A549 treated with DMSO at 1 μM for 4 hours (cell line): ENCODE measurements at places on chromosomes 2 and 18. TPM values are rescaled to one million over a fixed set of nuclear protein-coding genes. Genes with fewer than 3 reads are reported as not detected.

Gene KATNAL2
- total RNA-seq, result 0.75 to 2.6 TPM (median 1.8 TPM) in 5 replicates

Gene HOXD8
- total RNA-seq, result 4.8 to 5.9 TPM (median 5.5 TPM) in 5 replicates

Gene TMEM169
- 0.40 to 0.91 TPM (median 0.63 TPM) in 5 replicates for total RNA-seq

Gene TYMS
- total RNA-seq, result 164 to 184 TPM (median 178 TPM) in 5 replicates

Gene MRPS9
- total RNA-seq, result 30.8 to 35.3 TPM (median 33.1 TPM) in 5 replicates

Gene ADCYAP1
- not detected in 5 replicates for total RNA-seq

Gene C1GALT1C1L
- 1.7 to 2.3 TPM (median 2.1 TPM) in 5 replicates for total RNA-seq

Gene CD28
- total RNA-seq, result not detected in 5 replicates

Gene EGR4
- total RNA-seq, result 0.11 to 0.32 TPM (median 0.25 TPM) in 5 replicates

Gene IL1R1
- total RNA-seq, result 19.9 to 34.5 TPM (median 28.6 TPM) in 5 replicates

Gene IGFBP5
- total RNA-seq, result 0.15 to 0.25 TPM (median 0.24 TPM) in 5 replicates

Gene SCG2
- total RNA-seq, result 0.94 to 1.5 TPM (median 1.2 TPM) in 5 replicates

Gene LPIN1
- 11.2 to 15.7 TPM (median 14.3 TPM) in 5 replicates for total RNA-seq

Gene SCN3A
- total RNA-seq, result 0.01 to 0.07 TPM in 2 of 5 replicates, not detected in the others

Gene KCMF1
- 87.0 to 101 TPM (median 93.2 TPM) in 5 replicates for total RNA-seq

Gene RAX
- not detected in 5 replicates for total RNA-seq

Gene PLEKHH2
- total RNA-seq, result 0.90 to 1.5 TPM (median 0.94 TPM) in 5 replicates

Gene IL37
- total RNA-seq, result not detected in 5 replicates

Gene GLB1L
- total RNA-seq, result 5.1 to 6.7 TPM (median 6.1 TPM) in 5 replicates

Gene CDC42EP3
- total RNA-seq, result 18.5 to 24.3 TPM (median 21.2 TPM) in 5 replicates

Gene CCDC121
- total RNA-seq, result 2.8 to 4.1 TPM (median 3.6 TPM) in 5 replicates

Gene BCS1L
- 38.3 to 50.3 TPM (median 44.1 TPM) in 5 replicates for total RNA-seq

Gene CNRIP1
- 2.2 to 2.9 TPM (median 2.3 TPM) in 5 replicates for total RNA-seq

Gene HOXD10
- 5.7 to 8.5 TPM (median 7.4 TPM) in 5 replicates for total RNA-seq

Gene CNTNAP5
- total RNA-seq, result not detected in 5 replicates

Gene RAMP1
- not detected in 5 replicates for total RNA-seq

Gene OSBPL6
- 7.3 to 9.1 TPM (median 8.4 TPM) in 5 replicates for total RNA-seq

Gene MAL
- 0.16 to 0.23 TPM in 2 of 5 replicates, not detected in the others for total RNA-seq

Gene WDFY1
- total RNA-seq, result 32.6 to 45.4 TPM (median 40.4 TPM) in 5 replicates

Gene CTNNA2
- 0.17 to 0.52 TPM (median 0.22 TPM) in 5 replicates for total RNA-seq

Gene ABCG8
- not detected in 5 replicates for total RNA-seq

Gene UXS1
- total RNA-seq, result 55.4 to 63.8 TPM (median 58.2 TPM) in 5 replicates

Gene GALR1
- total RNA-seq, result not detected in 5 replicates

Gene TWIST2
- 10.1 to 20.6 TPM (median 18.8 TPM) in 5 replicates for total RNA-seq

Gene ANKRD30B
- not detected in 5 replicates for total RNA-seq

Gene CAPN14
- total RNA-seq, result 0.03 to 0.07 TPM (median 0.05 TPM) in 4 of 5 replicates, not detected in the other

Gene CRYBA2
- 0.18 TPM in 1 of 5 replicates, not detected in the others for total RNA-seq

Gene CD8B
- not detected in 5 replicates for total RNA-seq

Gene KIAA2012
- total RNA-seq, result not detected in 5 replicates

Gene RAB1A
- total RNA-seq, result 192 to 259 TPM (median 243 TPM) in 5 replicates

Gene OLA1
- 110 to 145 TPM (median 136 TPM) in 5 replicates for total RNA-seq

Gene MARCHF4
- 58.8 to 70.6 TPM (median 63.7 TPM) in 5 replicates for total RNA-seq

Gene INPP5D
- 0.38 to 1.0 TPM (median 0.70 TPM) in 5 replicates for total RNA-seq

Gene SCN9A
- 3.8 to 6.3 TPM (median 5.0 TPM) in 5 replicates for total RNA-seq

Gene ATF2
- 16.3 to 24.0 TPM (median 20.9 TPM) in 5 replicates for total RNA-seq

Gene UGT1A9
- total RNA-seq, result 3.7 to 6.5 TPM (median 4.9 TPM) in 5 replicates

Gene ZNF638
- 62.8 to 76.6 TPM (median 72.2 TPM) in 5 replicates for total RNA-seq

Gene SERPINB8
- total RNA-seq, result 8.8 to 15.1 TPM (median 12.2 TPM) in 5 replicates

Gene MPV17
- total RNA-seq, result 81.3 to 103 TPM (median 91.7 TPM) in 5 replicates

Gene DPYSL5
- 3.5 to 6.4 TPM (median 4.5 TPM) in 5 replicates for total RNA-seq

Gene CD302
- 2.0 to 2.8 TPM (median 2.4 TPM) in 5 replicates for total RNA-seq

Gene CIDEA
- total RNA-seq, result not detected in 5 replicates
